ENCODE measurements at places on chromosomes 5 and 9.

DNA sequence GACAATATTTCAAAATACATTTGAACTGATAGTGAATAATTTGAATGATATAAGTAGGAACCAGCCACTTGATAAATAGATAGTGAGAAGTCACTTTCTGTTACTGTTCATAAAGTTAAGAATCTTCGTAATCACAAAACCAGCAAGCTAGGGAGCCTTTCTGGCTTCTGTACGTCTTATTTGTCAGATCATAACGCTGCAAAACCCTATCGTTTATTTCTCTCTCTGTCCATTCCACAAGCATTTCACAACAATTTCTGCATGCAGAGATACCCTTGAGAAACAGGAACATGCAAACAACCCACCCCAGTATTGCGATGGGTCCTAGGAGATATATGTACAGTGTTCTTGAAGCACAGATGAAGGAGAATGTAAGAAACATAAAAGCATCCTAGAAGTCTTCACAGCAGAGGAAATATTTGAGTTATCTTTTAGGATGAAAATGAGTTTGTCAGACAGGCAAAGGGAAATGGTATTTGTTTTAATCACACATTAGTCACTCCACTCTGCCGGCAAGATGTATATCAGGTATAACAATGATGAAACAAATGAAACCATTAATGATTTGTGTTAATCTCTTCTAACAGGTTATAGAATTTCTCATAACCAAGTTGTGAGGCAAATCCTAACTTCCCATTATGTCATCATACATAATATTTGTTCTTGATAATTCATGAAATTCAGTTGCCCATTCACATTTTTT is 668.7 kb upstream of the FTMT start:
- peak; percentile 25 for DNase-seq

DNA sequence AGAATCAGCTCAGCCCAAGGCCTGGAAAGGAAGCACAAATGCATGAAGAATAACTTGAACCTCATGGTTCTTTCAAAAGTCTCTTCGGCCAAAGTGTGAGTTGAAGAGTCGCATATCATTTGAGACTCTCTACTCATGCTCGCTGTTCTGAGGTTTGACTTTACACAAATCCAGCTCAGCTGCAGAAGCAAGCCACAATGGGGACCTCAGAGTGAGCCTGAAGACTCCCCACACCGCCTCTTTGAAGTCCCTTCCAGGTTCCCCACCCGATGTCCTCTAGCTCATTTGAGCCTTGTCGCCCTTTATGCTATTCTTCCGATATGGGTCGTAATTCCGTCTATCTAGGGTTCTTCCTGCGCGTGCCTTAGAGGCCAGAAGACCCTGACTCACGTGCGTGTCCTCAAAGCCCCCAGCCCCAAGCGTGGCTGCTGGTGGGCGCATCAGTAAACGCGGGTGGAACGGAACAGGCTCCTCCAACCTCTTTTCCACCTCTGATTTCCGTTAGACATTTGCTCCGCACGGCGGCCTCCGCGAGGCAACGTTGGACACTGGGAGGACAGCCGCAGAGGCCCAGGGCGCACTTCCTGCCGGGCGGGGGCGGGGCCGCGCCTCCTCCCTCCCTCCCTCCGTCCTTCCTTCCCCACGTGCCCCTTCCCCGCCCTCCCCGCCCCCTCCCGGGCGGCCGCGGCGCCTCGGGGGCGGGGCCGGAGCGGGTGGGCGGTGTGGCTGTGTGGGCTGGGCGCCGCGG is at the start of gene SNX30:
Gene SNX30, plus strand, starts transcription at position 745 of the 748 bp plus-strand sequence. CDS start 242 bp downstream, outside the sequence.
- DNase-seq: peak; percentile 79

DNA sequence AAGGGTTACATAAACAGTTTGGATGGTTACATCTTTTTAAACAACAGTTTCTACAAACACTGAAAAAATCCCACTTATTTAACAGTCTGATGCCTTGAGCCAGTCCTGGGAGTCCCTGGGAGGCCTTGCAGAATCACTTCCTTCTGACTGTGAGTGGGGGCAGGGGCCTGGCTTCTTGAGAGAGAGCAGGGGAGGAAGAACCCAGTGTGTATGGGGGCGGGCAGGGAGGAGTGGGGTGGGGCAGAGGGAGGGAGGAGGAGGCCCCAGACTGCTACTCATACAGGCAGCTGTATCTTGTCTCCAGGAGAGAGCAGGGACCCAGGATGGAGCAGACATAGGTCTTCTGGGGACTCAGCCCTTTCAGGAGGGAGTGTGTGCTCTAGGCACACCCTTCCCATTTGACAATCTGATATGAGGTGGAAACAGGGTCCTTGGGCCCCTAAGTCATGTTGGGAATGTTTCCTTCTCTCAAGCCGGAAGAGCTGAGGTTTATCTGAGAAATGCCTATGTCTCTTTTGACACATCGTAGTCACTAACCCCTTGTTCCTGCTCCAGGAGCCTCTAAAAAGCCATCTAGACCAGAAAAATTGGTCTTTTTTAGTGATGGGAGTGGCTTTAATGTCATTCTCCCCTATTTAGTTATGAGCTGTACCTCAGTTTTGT is 52.8 kb downstream of the IRF1 start:
- DNase-seq: peak; percentile 78

DNA sequence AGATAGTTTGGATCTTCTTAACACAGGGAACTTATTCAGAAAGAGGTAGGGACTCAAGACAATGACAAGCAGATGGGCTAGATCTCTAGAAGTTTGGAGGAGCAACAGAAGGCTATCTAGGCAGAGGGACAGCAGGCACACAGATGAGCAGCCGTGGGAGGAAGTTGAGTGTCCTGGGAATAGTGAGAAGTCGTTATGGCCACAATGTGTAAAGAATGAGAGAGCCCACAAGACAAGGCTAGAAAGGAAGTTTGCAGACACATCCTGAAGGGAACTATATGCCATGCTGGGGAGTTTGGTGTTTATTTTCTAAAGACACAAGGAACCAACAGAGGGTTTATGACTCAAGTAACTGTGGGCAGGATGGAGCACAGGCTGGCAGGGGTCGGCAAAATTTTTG is 160.6 kb downstream of the PALM2AKAP2 start:
- no peak for DNase-seq

DNA sequence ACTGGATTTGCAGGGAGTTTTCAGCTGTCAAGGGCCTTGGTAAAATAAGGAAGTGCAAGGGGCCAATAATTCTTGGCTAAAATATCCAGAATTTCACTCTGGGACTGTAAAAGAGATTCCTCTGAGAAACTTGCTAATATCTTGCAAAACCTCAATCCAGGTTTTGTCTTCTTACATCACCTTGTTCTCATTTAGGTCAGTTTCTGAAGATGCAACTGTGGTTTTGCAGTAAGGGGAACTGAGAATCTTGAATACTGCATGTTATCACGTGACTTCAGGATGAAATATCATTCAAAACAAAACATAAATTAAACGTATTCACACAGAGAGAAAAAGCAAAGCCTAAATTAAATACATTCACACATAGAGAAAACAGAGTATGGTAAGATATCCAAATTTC is 35.0 kb upstream of the RIC1 start:
- no peak for DNase-seq

DNA sequence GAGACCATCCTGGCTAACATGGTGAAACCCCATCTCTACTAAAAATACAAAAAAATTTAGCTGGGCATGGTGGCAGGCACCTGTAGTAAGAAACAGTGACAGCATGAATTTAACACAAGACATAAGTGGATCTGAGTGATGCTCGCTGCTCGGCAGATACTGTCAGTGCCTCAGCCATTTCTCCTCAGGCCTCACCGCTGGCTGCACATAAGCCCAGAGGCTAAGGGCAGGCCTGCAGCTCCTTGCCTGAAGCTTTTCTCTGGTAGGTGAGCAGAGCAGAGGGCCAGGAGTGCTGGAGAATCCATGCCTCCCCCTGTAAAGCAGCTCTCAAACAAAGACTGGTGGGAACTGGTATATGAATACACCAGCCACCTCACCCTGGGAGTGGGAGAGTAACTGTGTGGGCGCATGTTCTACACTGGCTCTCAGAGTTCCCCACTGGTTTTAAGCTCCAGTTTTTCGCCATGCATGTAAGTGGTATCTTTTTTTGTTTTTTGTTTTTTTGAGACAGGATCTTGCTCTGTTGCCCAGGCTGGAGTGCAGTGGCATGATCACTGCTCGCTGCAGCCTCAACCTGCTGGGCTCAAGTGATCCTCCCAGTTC is 10.3 kb upstream of the CD72 start:
- no peak for DNase-seq

DNA sequence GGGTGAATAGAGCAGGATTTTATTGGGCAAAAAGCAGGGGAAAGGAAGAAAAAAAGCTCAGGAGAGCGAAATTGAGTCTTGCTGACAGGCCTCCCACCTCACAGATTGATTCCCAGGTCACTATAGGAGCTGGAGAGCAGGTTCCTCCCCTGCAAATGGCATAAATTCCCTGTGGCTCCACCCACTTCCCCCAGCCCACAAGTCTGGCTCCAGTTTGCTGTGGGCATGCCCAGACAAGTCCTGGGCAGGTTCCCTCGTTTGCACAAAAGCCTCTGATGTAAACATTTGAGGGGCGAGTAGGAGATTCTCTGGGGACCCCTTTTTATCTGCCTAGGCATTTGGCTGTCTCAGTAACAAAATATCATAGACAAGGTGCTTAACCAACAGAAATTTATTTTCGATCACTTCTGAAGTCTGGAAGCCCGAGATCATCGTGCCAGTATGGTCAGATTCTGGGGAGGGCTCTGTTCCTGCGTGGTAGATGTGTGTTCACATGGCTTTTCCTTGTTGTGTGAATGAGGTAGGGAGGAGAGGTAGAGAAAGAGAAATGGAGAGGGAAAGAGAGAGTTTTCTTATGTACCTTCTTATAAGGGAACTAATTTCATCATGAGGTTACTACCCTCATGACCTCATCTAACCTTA is 614.5 kb downstream of the MAT2B start:
- DNase-seq: peak; percentile 43

- DNase-seq: no peak
Measured at GRCh38 chr9:36796671-36797419, 224.2 kb downstream of the MELK start.

- DNase-seq: no peak
Measured at GRCh38 chr5:123371575-123372179, 51.5 kb downstream of the CEP120 start.

DNA sequence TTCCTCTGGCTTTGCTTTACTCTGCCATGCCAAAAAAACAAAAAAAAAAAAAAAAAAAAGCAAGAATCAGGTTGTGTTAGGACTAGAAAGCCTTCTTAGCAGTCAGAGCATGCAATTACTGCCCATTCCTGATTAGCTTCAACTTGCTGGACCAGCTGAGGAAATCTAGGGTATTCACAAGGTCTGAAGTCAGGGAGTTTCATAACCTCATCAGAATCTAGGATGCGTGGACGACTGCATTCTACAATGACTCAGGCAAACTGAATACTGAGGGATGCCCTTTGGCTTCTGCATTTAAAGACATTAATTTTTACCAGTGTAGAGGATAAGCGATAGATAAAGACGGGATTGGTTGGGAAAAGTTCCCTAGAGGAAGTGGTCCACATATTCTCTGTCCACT is 39.2 kb upstream of the SHOC1 start:
- DNase-seq: peak; percentile 57

DNA sequence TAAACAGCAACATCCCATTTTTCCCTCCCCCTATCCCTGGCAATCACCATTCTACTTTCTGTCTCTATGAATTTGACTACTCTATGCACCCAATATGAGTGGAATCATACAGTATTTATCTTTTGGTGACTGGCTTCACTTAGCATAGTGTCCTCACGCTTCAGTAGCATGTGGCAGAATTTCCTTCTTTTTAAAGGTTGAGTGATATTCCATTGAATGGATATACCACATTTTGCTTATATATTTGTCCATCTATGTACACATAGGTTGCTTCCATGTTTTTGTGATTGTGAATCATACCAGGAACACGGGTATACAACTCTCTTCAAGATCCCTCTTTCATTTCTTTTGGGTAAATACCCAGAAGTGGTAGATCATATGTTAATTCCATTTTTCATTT is 69.9 kb downstream of the CERT1 start:
- no peak for DNase-seq

- peak; percentile 73 for DNase-seq
Measured at GRCh38 chr5:171681677-171682076, 103.9 kb upstream of the SMIM23 start.

DNA sequence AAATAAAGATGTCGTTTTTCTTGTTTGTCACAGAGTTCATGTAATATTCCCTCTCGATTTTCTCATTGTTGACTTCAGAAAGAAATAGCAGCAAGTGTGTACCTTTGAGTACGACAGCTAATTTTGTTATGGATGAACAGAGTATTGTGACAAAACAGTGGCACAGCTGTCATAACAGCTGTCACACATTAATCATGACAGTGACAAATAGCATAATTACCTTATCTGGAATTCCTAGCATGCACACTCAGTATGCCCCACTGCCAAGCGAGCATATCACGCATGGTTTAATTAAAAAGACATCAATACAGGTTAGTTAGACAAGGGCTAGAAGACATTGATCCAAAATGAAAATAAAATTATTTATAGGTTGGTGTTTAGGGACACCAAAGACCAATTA is 375.1 kb downstream of the SPATA31D1 start:
- no peak for DNase-seq

DNA sequence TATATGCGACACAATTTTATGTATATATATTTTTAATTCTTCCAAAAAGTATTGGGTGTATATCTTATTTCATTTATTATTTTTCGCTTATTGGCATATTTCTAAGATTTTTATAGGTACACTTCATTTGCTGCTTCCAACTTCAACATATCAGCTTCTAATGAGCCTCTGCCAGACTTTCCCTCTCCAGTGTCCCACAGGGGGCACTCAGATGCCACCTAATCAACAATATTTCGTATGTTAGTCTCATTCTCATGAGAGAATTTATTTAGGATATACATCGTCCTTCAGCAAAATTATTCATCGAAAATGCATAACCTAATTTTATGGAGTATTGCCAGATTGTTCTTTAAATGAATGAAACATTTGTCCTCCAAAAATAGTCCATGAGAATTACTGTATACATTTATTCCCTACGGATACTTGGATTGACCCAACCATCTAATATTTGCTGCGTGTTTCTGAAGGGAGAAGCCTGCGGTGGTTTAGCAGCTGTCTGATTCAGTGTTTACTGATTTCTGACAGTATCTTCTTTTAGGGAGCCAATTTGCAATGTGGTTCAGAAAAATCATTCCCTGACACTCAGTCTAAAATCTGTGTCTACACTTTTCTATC is 100.6 kb upstream of the SELENOP start:
- peak; percentile 13 for DNase-seq

GRCh38 chr9:129173296-129174101 is 4.6 kb downstream of the IER5L start:
- no peak for DNase-seq

DNA sequence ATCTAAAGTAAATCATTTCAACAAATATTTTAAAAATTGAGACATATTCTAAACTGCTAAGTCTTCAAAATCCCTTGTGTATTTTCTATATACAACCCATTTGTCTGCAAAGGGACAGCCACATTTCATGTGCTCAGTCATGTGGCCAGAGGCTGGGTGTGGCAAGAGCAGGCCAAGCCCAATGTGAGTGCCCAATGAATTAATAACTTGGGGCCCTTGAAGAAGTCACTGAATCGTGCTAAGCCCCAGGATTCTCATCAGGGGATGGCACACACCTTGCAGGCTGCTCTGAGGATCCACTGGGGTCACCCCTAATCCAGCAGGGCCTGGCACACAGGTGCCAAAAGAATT is 78.2 kb upstream of the SMIM23 start:
- DNase-seq: no peak

- no peak for DNase-seq
Measured at GRCh38 chr9:19119801-19120440, 7.4 kb downstream of the PLIN2 start.

- DNase-seq: no peak
Measured at GRCh38 chr9:110112792-110113191, 95.2 kb downstream of the C9orf152 start.

Measured in NCI-H226 (cell line).